Activated T-helper 2 cell treated with anti-CD3 and anti-CD28 coated beads, Interferon-gamma antibody, Interleukin-2, Interleukin-4, amounts not matched to agents 10 μg/mL and 5 μg/mL and 100 μg/mL, durations not matched to agents 14 hours and 24 hours and 36 hours (primary cell): ENCODE measurements at places on chromosomes 4 and X. TPM values are rescaled to one million over a fixed set of nuclear protein-coding genes. Genes with fewer than 3 reads are reported as not detected.

The CT45A3 gene
- total RNA-seq = not detected in 2 replicates

DNA sequence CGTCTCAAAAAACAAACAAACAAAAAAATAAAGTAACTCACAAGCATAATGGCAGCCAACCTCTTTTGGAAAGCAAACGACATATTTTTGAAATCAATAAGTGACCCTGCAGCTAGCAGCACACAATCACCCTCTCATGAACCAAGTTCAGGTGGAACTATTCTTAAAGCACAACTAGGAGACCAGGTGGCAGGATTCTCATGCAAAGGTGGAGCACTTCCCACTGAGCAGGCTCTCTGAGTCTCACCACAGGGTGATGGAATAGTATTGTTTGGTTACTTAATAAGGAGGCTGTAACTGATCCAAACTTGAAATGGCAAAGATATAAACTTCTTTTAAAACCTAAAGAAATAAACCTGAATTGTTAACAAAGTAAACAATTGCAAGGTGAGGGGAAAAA, 1293.1 kb downstream of the PCDH19 start:
- H3K4me1 ChIP-seq = no peaks in the 10 kb centered on the region
- H3K27ac ChIP-seq = no peak overlapping the region
- no peaks in the 10 kb centered on the region for H3K27me3 ChIP-seq
- H3K36me3 ChIP-seq = no peaks in the 10 kb centered on the region
- DNase-seq = no peak

- H3K27me3 ChIP-seq = no peaks in the 10 kb centered on the region
- H3K36me3 ChIP-seq = no peaks in the 10 kb centered on the region
- peaks cover 2% of the 10 kb centered on the region for H3K4me1 ChIP-seq
Observed at GRCh38 chr4:173878701-173879100, 348.7 kb upstream of the HAND2 start.

The SLC16A2 gene
- 1.1 and 1.5 TPM in 2 replicates for total RNA-seq

DNA sequence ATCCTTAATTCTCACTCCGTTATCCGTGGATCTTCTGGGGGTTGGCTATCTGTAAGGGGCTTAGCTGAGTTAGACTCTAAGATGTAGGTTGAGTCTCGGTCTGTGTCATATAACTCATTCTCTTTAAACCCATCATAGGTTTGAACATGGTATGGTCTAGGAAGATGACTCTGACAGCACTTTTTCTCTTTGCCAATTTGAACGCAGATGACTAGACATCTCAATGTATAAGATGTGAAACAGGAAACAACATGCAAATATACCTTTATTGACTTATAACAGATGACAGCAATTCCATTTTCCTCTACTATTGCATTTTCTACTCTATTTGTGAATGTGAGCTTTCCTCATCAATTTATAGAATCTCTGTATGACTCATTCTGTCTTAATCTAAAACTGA, 634.8 kb upstream of the MAGEB2 start:
- H3K27me3 ChIP-seq = no peaks in the 10 kb centered on the region
- no peaks in the 10 kb centered on the region for H3K4me1 ChIP-seq
- no peaks in the 10 kb centered on the region for H3K36me3 ChIP-seq
- no peak for DNase-seq
- no peak overlapping the region for H3K27ac ChIP-seq

GRCh38 chrX:86149119-86149518, 868 bp downstream of the DACH2 start:
- no peak overlapping the region for H3K27ac ChIP-seq
- no peaks in the 10 kb centered on the region for H3K36me3 ChIP-seq
